Right cardiac atrium (tissue), 5 donors: ENCODE measurements at places on chromosomes 13 and 19. TPM values are rescaled to one million over a fixed set of nuclear protein-coding genes. Genes with fewer than 3 reads are reported as not detected.

DNA sequence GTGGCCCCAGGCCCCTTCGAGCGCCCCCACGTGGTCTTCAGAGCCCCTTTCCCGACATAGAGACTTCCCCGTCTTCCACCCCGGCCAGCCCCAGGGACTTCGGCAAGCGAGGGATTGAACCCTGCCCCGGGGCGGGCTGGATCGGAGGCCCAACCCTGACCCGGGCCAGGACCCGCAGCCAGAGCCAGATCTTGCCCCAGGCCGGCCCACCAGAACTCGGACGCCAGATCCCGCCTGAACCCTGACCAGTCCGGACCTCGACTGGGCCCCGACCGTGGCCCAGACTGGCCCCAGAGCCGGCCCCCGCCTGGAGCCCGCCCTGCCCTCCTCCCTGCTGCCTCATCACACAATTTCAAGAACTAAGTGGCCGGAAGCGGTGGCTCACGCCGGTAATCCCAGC is 253 bp upstream of the TPTE2 start:
- DNase-seq, result no peak

The C5AR1 gene
- 6.3 TPM for total RNA-seq

- no peak for DNase-seq
These were observed 1323.5 kb upstream of the SLC10A2 start for GRCh38 chr13:104389691-104390090.

GRCh38 chr13:100532836-100533435 is 55.7 kb downstream of the GGACT start:
- DNase-seq, result peak; percentile 55

GRCh38 chr19:1855828-1856255 is 7.5 kb downstream of the KLF16 start:
- no peak for DNase-seq

DNA sequence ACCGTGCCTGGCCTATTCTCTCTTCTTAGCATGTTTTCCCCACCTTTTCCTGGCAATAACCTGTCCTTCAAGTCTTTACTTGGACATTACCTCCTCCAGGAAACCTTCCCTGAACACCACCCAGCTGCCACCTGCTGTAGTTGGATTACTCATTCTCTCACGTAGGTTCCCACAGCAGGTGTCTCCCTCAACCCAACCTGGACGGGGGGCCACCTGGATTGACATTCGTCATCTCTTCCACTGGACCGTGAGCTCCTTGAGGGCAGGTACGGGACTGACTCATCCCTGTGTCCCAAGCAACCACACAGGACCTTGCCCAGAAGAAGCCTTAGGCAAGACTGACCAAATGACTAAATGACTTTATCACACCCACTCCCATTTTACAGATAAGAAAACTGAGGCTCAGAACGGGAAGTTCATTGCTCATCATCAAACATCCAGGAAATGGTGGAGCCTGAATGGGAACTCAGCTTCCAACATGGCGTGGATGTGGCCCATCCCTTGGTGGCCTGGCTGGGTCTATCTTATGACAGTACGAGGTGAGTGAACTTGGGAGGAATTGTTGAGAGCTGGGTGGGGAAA is 3.5 kb upstream of the KLK6 start:
- no peak for DNase-seq

DNA sequence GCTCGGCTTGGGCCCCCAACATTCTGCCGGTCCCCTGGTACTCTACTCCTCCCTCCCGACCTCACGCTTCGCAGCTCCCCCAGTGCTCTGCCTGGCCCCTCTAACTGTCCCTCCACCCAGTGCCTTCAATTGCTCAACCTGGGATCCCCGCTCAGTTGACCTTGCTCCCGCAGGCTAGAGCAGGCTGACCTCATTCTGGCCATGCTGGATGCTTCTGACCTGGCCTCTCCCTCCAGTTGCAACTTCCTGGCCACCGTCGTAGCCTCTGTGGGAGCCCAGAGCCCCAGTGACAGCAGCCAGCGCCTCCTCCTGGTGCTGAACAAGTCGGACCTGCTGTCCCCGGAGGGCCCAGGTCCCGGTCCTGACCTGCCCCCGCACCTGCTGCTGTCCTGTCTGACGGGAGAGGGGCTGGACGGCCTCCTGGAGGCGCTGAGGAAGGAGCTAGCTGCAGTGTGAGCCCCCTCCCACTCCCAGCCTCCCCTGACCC is 3.6 kb downstream of the GTPBP3 start:
- no peak for DNase-seq

- DNase-seq, result no peak
These were observed 14.3 kb downstream of the TM6SF2 start for GRCh38 chr19:19258589-19259338.

DNA sequence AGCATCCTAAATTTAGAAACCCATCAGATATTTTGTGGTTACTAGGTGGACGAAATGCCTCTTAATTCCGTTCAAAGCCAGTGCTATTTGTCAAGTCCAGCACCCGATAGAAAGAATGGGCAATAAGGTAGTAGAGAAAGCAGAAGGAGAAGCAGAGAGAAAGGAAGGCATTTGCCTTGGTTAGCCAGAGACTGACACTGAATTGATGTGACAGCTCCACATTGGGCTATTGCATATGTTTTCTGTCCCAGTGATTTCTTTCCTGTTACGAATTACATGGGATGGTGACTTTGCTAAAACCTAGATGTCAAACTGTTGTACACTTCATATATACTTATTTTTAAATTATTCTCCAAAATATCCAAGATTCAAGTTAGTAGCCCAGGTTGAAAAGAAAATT is 542.6 kb downstream of the DCT start:
- no peak for DNase-seq

The ZNF850 gene
- 4.0 TPM for total RNA-seq

GRCh38 chr19:12676384-12676792 is 5.3 kb downstream of the DHPS start:
- peak; percentile 85 for DNase-seq

DNA sequence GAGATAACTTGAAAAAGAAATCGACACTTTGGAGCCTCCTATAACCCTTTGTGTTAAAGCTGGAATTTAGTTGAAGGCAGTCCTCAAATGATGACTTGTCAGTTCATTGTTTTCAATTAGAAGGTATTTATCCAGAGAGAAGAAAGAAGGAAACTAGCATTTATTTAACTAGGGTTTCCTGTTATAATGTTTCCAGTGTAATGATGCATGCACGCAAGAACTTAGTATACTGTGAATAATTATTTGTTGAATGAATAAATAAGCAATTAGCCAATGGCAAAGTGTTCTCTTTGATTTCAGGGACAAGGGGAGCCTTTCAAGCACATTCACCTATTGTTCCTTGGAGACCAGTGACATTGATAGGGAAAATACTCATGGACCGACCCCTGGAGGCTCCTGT is 307.4 kb downstream of the KLF5 start:
- no peak for DNase-seq

The NPHS1 gene
- not detected for total RNA-seq

DNA sequence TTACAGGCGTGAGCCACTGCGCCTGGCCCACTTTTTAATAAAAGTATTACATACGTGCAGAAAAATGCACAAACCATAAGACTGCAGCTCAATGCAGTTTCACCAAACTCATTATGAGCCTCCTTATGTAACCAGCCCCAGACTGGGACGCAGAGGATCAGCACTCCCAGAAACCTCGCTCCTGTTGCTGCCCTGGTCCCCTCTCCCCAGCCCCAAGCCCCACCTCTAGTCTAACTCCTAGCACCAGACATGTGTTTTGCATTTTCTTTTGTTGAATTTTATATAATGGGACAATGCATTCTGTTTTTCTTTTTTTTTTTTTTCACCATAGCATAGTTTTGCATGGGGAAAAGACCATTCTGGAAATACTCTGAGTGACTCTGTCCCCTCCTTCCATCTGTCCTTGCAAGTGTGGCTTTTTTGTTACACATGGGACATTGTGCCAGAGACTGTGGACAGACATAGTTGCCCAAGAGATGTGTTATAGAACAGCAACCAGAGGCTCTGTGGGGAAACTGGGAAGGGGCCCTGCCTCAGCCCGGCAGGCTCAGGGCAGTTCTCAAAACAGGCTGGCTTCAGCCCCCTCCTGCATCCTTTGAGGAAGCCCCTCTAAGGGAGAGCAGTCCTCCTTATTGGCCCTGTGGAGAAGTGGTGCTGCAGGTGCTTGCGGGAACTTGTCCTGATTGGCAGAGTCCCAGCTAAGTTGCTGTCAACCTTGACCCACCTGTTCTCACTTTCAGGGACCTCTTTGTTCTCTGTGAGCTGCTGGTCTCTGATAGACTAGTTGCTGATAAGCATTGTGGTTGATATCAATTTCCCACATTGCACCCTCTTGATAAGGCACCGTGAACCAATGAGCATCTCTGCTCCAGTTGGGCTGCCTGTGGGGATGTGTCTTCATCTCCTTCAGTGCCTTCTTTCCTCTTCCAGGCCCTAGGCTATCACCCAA is 13.8 kb upstream of the OLFM4 start:
- DNase-seq, result no peak

The ZNF569 gene
- total RNA-seq, result 4.7 TPM

GRCh38 chr19:4464815-4465581 is 7.1 kb upstream of the HDGFL2 start:
- no peak for DNase-seq

DNA sequence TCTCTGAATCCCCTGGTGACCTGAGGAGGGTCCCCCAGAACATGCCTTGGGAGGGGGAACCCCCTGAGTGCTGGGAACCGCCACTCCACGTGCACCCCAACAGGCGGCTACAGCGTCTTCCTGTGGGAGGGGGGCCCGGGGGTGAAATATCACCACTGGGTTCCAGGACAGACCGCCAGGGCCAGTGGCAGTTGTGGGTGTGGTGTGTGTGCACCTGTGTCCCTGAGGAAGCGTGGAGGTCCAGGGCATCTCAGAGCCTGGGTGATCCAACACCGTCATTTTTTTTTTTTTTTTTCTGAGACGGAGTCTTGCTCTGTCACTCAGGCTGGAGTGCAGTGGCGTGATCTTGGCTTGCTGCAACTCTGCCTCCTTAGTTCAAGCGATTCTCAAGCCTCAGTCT is 4.2 kb downstream of the ADGRE5 start:
- no peak for DNase-seq

DNA sequence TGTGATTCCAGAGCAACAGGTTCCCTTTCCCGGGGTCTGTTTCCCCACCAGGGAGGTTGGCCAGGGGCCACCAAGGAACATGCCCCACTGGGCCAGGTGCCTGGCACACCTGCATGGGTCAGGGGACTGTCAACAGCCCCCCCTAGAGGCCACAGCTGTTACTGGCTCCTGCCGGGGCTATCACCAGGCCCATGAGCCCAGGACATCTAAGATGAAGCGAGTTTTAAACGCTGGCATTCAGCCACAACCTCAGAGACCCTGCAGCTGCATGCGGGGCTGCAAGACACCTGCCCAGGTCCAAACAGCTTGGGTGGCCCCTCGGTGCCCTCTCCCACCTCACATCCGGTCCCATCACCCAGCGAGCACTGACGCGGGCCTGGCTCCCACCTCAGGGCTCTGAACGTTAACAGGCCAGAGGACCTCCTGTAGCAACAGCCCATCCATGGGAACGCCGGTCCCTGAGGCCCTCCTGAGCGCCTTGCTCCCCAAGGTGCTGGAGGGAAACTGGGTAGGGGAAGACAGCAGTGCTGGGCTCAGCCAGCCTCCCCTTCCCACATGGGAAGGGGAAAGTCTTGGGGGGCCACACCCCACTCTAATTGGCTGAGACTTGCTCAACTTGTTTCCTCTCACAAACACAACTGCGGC is 12.0 kb downstream of the KHSRP start:
- DNase-seq, result peak; percentile 69

DNA sequence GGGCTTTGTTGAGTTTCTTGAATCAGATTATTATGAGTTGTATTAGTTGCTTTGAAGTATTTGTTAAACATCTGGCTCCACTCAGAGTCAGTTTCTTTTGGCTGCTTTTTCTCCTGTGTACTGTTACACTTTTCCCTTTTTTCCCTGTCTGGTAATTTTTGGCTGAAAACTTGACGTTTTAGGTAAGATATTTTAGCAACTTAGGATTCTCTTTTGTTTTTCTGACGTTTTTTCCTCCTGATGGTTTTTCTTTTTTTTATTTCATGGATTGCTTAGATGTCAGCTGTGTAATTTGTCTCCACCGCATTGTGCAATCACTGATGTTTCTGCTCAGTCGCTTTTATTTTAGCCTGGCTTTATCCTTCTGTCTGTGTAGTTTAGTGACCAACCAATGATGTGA is 20.7 kb downstream of the RFC3 start:
- no peak for DNase-seq

The NFIC gene
- total RNA-seq, result 178 TPM

The GADD45B gene
- 54.2 TPM for total RNA-seq

GRCh38 chr19:19077103-19077502 is 13.3 kb downstream of the SLC25A42 start:
- no peak for DNase-seq

The IZUMO4 gene
- 3.3 TPM for total RNA-seq

GRCh38 chr13:107258599-107259187 is 690.8 kb upstream of the ARGLU1 start:
- DNase-seq, result no peak

GRCh38 chr19:18869023-18869618 is 26.8 kb downstream of the CERS1 start:
- peak; percentile 70 for DNase-seq

The SLC7A9 gene
- not detected for total RNA-seq

The LILRA1 gene
- total RNA-seq, result 1.2 TPM

GRCh38 chr19:46471116-46471733 is at the start of gene PNMA8A:
Gene PNMA8A, minus strand, starts transcription at chr19:46471563. Its CDS starts 528 bp downstream, at chr19:46471035.
- DNase-seq, result peak; percentile 96

The CFAP97D2 gene
- not detected for total RNA-seq

The ZNF829 gene
- total RNA-seq, result 2.9 TPM

The ZNF560 gene
- not detected for total RNA-seq

The ZNF540 gene
- 8.8 TPM for total RNA-seq

The ZNF607 gene
- 7.9 TPM for total RNA-seq
